ENCODE measurements at places on chromosomes 5 and 9. TPM values are rescaled to one million over a fixed set of nuclear protein-coding genes. Genes with fewer than 3 reads are reported as not detected.

The BARHL1 gene
- not detected for polyA plus RNA-seq

The UBAP2 gene
- 10.3 TPM for polyA plus RNA-seq

The ERAP2 gene
- not detected for polyA plus RNA-seq

The FOXD4L3 gene
- polyA plus RNA-seq: not detected

The PFN3 gene
- not detected for polyA plus RNA-seq

The RXRA gene
- polyA plus RNA-seq: 1.7 TPM

The ELAVL2 gene
- polyA plus RNA-seq: 14.0 TPM

The ANKRD31 gene
- polyA plus RNA-seq: 0.42 TPM

The PCDHGB1 gene
- not detected for polyA plus RNA-seq

The SLCO6A1 gene
- polyA plus RNA-seq: not detected

The UHRF2 gene
- polyA plus RNA-seq: 13.5 TPM

The PCDHA1 gene
- 5.3 TPM for polyA plus RNA-seq

The GARIN3 gene
- polyA plus RNA-seq: 0.70 TPM

The CDH6 gene
- 22.3 TPM for polyA plus RNA-seq

The BHMT2 gene
- polyA plus RNA-seq: not detected

The SPATA6L gene
- 0.65 TPM for polyA plus RNA-seq

The BAAT gene
- 0.71 TPM for polyA plus RNA-seq

The WDR38 gene
- polyA plus RNA-seq: not detected

The PAEP gene
- not detected for polyA plus RNA-seq

The RNF224 gene
- not detected for polyA plus RNA-seq

The SLC6A18 gene
- polyA plus RNA-seq: not detected

The MAP1B gene
- 658 TPM for polyA plus RNA-seq

The DMRT3 gene
- polyA plus RNA-seq: not detected

The RECK gene
- polyA plus RNA-seq: 4.3 TPM

The GABRB2 gene
- polyA plus RNA-seq: 199 TPM

The CNTRL gene
- polyA plus RNA-seq: 2.4 TPM

The STXBP1 gene
- polyA plus RNA-seq: 169 TPM

The SLC28A3 gene
- polyA plus RNA-seq: not detected

The FEM1C gene
- 61.1 TPM for polyA plus RNA-seq

The CTXN3 gene
- polyA plus RNA-seq: not detected

The FGF10 gene
- not detected for polyA plus RNA-seq

The EQTN gene
- 15.1 TPM for polyA plus RNA-seq

The FBP2 gene
- not detected for polyA plus RNA-seq

The OR1Q1 gene
- not detected for polyA plus RNA-seq

The ARL14EPL gene
- not detected for polyA plus RNA-seq

The DNAI1 gene
- polyA plus RNA-seq: 2.1 TPM

The RPL37 gene
- polyA plus RNA-seq: 580 TPM

The DTWD2 gene
- 2.0 TPM for polyA plus RNA-seq

The PHF24 gene
- polyA plus RNA-seq: 10.5 TPM

The CD180 gene
- not detected for polyA plus RNA-seq

The GRHPR gene
- polyA plus RNA-seq: 42.7 TPM

The ECSCR gene
- not detected for polyA plus RNA-seq

The SHROOM1 gene
- 2.3 TPM for polyA plus RNA-seq

The GNA14 gene
- polyA plus RNA-seq: 7.1 TPM

The NTRK2 gene
- 8.1 TPM for polyA plus RNA-seq

The TOR4A gene
- not detected for polyA plus RNA-seq

The SV2C gene
- polyA plus RNA-seq: 53.8 TPM

The TYRP1 gene
- polyA plus RNA-seq: not detected

The AGXT2 gene
- polyA plus RNA-seq: not detected

The SPINK7 gene
- not detected for polyA plus RNA-seq

The FOXD4 gene
- polyA plus RNA-seq: not detected

The DNM1 gene
- polyA plus RNA-seq: 35.0 TPM

The HBEGF gene
- polyA plus RNA-seq: 4.3 TPM

The OMD gene
- 3.0 TPM for polyA plus RNA-seq

The IL4 gene
- not detected for polyA plus RNA-seq
